Type B pancreatic cell (in vitro differentiated cells): ENCODE measurements at places on chromosomes 6 and 20. TPM values are rescaled to one million over a fixed set of nuclear protein-coding genes. Genes with fewer than 3 reads are reported as not detected.

The PLEKHG1 gene
- 48.7 and 58.2 TPM in 2 replicates for total RNA-seq

The CALHM6 gene
- total RNA-seq, result 0.99 and 1.6 TPM in 2 replicates

The SIGLEC1 gene
- not detected in 2 replicates for total RNA-seq

The CCM2L gene
- total RNA-seq, result 0.19 and 0.63 TPM in 2 replicates

The OR2B3 gene
- not detected in 2 replicates for total RNA-seq

The CST4 gene
- 2.1 and 56.8 TPM in 2 replicates for total RNA-seq

The UNC5CL gene
- 3.1 and 5.1 TPM in 2 replicates for total RNA-seq

The MCCD1 gene
- not detected in 2 replicates for total RNA-seq

GRCh38 chr6:133906050-133906449, 17.1 kb downstream of the TCF21 start:
- no peak for DNase-seq

- no peak for DNase-seq
Measured at GRCh38 chr6:65646544-65646943, 60.5 kb downstream of the EYS start.

GRCh38 chr20:46588532-46589511, 38.4 kb upstream of the OCSTAMP start:
- DNase-seq, result no peak

DNA sequence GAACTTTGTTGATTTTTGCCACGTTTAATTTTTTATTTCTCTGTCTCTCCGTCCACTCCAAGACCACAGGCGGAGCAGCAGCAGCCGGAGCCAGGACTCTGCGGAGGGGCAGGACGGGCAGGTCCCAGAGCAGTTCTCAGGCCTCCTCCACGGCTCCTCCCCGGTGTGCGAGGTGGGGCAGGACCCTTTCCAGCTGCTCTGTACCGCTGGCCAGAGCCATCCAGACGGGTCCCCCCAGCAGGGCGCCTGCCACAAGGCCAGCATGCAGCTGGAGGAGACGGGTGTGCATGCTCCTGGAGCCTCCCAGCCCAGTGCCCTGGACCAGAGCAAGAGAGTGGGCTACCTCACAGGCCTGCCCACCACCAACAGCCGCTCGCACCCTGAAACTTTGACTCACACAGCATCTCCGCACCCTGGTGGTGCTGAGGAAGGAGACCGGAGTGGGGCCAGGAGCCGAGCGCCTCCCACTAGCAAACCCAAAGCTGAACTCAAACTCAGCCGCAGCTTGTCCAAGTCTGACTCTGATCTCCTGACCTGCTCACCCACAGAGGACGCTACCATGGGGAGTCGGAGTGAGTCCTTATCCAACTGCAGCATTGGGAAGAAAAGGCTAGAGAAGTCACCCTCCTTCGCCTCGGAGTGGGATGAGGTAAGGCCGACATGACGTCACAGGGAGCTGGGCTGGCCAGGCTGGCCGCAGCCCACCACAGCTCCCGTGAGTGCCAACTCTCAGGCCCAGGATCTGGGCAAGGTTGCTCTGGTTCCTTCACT, 123.5 kb downstream of the TCP11 start:
- no peak for DNase-seq

GRCh38 chr20:16759181-16759563, 11.0 kb downstream of the OTOR start:
- DNase-seq, result no peak

DNA sequence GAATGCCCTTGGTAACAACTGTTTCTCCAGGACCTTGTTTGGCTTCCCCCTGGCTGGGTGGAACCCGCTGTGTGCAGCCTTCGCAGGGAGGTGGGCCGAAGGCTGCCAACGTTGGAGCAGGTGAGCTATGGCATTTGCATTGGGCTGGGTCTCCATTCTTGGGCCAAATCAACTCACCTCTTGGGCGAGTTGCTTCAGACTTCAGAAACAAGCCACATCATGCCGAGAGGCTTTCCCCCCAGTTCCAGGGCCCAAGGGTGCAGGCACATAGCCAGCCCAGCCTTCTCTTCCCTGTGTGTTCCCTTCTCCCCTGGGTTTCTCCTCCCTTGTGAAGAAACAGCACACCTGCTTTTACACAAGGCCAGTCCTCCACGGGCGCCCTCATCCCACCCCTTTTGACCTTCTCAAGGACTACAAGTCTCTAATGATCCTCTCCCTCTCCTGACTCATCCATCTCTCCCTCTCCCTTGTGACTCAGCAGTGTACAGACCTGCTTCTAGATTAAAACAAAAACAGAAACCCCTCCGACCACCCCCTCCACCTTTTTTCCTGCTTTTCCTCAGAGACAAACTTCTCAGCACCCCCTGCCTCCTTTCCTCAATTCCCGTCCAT, 41.6 kb downstream of the FAM209B start:
- DNase-seq, result no peak

DNA sequence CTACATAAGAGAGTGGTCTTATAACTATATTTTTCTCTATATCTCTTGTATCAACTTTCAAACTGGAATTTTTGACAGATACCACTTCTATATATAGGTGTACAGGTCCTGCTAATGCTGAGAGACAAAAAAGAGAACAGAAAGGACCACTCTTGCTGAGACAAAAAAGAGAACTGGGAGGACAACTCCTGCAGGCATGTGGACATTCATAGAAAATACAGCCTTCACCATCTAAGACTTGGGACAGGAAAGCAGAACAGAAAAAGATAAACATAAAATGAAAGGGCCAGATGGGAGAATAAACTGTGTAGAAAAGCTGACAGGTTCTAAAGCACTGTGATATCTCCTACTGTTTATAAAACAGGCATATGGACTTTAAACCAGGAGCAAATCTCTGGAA, 541.0 kb upstream of the ADGRB3 start:
- DNase-seq, result no peak

DNA sequence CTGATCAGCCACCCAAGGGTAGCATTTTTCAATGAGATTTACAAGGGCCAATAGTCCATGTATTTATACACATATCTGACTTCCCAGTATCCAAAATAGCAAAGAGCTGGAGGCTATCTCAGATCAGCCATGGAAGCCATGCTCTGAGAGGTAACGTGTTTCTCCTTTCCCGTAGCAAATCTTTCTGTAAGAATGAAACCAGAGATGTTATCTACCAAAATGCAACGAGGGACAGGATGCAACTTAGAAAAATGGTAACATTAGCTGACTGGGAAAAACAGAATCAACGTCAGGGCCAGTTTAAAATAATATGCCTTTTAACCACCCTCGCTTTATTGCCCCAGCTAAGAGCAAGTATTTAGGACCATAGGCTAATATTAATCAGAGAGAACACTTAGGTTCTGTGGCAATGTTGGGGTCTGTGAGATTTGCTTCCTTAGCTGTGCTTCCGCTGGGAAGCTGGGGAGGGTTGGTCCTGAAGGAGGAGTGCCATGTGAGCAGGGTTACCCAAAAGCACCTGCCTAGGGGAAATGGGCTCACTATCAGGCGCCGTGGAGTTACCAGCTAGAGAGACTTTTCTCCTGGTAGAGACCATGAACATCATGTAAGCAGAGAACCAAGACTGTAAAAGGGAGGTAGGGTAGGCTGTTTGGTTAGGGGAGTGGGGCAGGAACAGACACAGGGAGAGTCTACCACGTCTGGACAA, 1.2 kb downstream of the ZNF831 start:
- no peak for DNase-seq

GRCh38 chr20:11155156-11155756, 481.5 kb upstream of the JAG1 start:
- DNase-seq, result no peak

DNA sequence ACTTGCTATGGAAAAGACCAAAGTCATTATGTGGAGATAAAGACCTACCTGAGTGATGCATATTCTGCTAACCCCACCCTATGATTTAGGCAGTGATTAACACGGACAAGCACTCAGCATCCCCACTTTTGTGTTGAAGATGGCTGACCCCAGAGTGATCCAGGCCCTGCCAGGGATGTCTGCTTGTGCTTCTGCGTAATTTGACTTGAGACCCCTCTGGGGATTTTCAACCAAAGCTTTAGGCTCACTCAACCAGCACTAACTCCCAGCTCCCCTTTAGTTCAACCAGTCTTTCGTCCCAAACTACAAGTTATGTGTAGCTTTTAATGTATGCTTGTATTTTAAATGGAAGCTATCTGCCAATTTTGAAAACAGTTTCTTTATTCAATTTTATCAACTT, 538.0 kb upstream of the ID4 start:
- no peak for DNase-seq

- DNase-seq, result no peak
Measured at GRCh38 chr20:61053487-61053886, 198.6 kb upstream of the CDH4 start.

DNA sequence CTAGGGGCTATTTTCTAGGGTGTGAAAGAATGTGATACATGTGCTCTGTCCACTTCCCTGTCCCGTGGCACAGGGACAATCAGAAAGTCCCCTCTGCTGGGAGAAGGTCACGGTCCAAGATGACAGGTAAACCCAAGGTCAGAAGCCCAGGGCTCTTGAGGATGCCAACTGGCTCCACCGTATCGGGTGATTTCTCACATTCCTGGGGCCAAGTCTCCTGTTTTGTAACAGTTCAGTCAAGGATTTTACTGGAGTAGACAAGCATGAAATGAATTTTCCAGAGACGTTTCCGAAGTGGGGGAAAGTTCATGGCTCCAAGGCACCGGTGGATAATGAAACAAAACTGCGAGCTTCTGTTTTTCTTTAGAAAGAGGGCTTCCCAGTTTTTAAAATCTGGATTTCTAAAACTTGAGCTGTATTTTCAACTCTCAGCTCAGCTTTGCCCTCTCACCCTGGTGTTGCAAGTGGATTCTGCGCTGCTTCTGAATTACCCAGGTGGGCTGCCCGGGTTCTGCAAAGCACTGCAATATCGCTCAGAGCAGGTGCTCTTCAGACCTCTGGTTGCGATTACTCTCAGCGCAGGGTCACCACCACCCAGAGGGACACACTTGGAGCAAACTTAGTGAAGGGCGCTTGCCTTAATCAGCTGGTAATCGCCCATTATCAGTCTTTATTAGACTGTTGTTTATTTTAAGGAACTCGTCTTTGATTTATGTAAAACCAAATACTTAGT, 64.4 kb upstream of the TMEM170B start:
- DNase-seq, result no peak

GRCh38 chr20:50286609-50287008, 96.0 kb downstream of the CEBPB start:
- DNase-seq, result no peak

GRCh38 chr20:3472105-3472504, 1.3 kb downstream of the ATRN start:
- no peak for DNase-seq

GRCh38 chr6:90365002-90365401, 68.4 kb upstream of the BACH2 start:
- no peak for DNase-seq

- DNase-seq, result no peak
Measured at GRCh38 chr20:3101251-3101650, 16.7 kb upstream of the AVP start.

- no peak for DNase-seq
Measured at GRCh38 chr6:127053032-127053874, 65.2 kb upstream of the RSPO3 start.

DNA sequence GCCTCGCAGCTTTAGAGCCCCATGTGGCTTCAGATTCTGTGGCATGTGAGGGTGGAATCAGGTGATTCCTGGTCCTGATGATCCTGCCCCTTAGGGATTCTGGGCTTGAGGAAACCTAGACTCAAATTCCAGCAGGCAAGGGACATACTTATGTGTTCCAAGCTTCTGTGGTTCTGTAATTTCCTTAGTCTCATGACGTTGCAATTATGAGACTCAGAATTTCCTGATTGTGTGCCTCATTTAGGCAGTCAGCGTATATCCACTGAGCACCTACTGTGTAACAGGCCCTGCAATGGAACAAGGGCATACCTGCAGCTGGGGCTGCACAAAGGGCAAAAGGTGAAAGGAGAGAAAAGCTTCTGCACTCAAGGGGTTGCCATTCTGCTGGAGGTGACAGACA, 11.6 kb upstream of the BPIFB4 start:
- no peak for DNase-seq

DNA sequence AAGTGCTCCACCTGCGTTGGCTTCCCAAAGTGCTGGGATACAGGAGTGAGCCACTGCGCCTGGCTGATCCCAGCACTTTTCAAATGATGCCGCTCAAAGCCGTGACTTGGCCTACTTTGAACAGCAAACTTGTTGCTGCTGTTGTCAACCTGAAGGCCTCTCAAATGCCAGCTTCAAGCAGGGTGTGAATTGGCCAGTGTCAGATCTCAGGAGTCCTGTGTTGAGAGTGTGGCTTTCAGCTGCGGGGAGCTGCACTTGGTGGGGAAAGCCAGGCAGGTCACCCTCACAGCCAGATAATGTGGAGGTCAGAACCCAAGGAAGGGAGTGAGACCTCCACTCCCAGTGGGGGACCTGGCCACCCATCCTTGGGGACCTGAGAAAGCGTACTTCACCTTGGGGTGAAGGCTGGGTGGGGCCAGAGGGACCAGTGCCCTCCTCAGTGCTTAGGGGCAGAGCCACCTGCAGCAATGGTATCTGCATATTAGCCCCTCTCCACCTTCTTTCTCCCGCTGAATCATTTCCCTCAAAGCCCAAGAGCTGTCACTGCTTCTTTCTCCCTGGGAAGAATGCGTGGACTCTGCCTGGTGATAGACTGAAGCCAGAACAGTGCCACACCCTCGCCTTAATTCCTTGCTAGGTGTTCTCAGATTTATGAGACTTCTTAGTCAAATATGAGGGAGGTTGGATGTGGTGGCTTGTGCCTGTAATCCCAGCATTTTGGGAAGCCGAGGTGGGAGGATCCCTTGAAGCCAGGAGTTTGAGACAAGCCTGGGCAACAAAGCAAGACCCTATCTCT, 19.1 kb upstream of the PANK2 start:
- DNase-seq, result no peak

- DNase-seq, result no peak
Measured at GRCh38 chr20:57448764-57449354, 57.7 kb downstream of the RBM38 start.

DNA sequence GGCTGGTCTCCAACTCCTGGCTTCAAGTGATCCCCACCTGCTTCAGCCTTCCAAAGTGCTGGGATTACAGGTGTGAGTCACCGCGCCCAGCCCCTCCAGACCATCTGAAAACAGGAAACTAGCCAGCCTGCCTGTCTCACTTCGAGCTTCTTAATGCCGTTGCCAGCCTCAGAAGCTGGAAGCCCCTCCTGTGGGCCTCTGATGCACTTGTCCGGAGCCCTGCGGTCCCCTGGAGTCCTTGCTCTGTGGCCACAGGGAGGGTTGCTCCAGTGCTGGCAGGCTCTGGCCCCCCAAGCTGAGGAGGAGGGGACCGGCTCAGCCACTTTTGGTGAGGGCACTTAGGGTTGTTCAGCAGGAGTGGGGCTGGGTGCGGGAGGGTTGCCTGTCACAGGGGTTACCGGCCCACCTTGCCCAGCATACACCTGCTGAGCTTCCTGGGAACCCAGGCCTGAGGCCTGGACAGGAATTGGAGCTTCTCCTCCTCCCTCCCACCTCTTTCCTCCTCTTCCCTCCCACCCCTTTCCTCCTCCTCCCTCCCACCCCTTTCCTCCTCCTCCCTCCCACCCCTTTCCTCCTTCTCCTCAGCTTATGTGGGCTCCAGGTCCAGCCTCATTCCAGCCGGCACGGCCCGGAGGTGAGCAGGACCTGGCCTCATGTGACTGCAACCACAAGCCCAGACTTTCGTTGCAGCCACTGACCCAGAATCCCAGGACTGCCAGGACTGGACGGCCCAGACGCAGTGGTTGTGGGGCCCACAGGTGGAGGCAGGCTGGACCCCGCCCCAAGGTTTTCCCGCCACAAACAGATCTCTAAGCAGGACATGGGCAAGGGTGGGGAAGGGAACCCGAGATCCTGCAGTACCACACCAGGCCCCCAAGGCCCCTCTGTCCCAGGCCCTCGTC, 9.4 kb upstream of the BIRC7 start:
- no peak for DNase-seq

GRCh38 chr6:116046737-116047136, 14.0 kb downstream of the FRK start:
- DNase-seq, result no peak
